Umbilical cord (tissue), 2 donors: ENCODE measurements at places on chromosomes 3 and 15.

DNA sequence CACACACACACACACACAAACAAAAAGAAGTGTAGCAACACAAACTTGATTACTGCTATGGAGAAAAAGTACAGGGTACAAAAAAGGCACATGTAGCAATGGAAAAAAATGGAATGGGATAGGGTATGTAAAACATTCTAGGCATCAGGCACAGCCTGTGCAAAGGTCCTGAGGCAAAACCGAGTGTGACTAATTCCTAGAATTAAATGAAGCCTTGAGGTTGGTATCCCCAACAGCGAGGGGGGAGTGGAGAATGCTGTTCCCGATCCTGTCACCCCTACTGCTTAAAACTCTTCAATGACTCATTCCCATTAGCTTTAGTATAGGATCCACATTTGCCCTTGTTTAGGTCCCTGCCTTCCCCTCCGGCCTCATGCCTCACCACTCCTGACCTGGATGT lies 37.9 kb downstream of the RHCG start:
- no peak for DNase-seq

GRCh38 chr15:35393398-35393797 lies 152.6 kb downstream of the DPH6 start:
- DNase-seq: no peak

DNA sequence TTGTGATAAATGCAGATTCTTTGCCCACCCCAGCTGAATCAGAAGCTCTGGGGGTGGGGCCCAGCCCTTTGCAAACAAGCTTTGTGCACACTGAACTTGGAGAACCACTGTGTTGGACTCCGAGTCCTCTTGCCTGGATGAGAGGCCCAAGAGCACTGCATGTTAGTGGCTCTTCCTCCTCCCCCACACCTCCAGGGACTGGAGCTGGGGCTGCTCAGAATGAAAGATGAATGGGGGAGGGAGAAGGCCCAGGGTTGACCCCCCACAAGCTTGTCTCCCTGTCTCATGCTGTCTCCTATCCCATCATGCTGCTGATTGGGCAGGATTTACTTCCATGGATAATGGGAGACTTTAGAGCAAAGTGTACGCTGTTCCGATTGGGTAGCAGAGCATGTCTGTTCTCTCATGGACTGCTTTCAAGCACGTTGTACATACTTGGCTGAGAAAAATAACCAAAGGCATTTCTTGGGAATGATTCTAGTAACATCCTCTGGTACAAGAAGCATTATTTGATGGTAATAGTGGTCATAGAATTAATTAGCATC lies 99.6 kb downstream of the PGPEP1L start:
- no peak for DNase-seq

DNA sequence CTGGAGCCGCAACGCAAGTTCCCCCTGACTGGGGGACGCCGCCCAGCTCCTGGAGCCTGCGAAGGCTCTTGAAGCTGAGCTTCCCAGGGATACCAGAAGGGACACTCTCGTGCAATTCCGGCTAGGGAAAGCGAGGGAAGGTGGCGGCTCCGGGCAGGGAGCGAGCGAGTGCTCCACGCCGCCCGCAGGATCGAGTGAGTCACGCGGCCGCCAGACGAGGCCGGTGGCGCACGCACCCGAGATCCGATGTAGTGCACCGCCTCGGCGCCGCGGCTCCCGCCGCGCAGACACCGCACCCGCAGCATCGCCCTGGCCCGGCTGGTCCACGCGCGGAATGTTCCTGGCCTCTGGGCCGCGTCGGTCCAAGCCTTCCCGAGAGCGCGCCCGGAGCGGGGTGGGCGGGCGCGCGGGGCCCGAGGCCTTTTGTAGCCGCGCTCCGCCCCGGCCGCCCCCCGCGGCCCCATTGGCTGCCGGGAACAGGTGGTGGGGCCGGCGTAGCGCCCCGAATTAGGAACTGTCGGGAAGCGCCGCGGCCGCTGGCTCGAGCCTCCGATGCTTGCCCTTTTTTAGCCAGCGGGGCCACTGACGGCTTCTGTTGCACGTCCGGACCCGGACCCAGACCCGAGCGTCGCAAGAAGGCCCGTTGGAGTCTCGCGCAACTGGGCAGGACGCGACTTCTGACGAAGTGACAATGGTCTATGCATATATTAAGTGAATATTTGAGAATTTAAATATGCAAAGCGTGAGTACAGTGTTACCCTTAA lies at the start of gene GATM:
GATM (minus strand) TSS at position 396 of the 764 bp plus-strand sequence; CDS start at position 305, 91 bp downstream.
- peak; percentile 86 for DNase-seq

- DNase-seq: no peak
Measured at GRCh38 chr15:57607570-57608000, 15.9 kb downstream of the MYZAP start.

DNA sequence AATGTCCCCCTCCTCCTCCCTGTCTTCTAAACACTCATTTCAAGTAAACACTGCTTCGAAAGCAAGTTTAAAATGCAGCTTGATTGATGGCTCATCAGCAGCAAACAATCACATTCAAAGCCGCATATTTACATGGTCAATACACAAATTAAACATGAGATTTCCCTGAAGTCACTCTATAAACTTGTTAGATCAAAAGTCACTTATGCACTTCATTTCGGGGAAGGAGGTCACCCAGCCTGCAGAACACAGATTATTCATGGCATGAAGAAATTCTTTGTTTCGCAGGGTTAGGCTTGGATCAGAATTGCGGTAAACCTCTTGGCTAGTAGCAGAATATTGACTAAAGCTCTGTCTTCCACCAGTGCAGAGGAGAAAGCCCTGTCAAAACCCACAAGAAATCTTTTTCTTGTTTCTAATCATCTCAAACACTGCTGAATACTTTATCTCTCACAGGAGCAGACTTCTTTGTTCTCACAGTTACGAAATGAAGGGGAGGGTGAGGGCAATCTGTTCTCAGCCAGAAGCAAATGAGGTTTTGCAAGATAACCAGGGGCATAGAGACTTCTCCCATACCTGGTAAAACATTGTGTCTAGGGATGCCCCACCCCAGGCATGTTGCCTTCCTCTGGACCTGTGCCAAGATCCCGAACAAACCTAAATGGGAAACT lies 133.3 kb upstream of the CHL1 start:
- no peak for DNase-seq

DNA sequence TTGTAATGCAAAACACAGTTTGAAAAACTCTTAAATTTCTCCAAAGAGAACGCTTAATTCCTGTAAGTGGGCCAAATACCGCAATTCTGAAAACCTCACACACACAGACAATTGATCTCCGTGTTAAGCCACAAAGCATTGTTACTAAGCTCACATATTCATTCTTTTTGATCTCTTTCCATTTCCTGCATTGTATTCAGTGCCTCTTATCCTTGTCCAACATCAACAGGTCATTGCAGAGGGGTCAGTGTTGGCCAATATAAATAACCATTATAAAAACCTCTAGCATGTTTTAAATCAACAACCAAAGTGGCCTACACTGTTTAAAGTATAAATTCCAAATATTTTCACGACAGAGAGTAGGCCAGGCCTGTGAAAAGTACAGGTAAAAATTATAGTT lies 171.1 kb downstream of the PDZRN3 start:
- DNase-seq: no peak

DNA sequence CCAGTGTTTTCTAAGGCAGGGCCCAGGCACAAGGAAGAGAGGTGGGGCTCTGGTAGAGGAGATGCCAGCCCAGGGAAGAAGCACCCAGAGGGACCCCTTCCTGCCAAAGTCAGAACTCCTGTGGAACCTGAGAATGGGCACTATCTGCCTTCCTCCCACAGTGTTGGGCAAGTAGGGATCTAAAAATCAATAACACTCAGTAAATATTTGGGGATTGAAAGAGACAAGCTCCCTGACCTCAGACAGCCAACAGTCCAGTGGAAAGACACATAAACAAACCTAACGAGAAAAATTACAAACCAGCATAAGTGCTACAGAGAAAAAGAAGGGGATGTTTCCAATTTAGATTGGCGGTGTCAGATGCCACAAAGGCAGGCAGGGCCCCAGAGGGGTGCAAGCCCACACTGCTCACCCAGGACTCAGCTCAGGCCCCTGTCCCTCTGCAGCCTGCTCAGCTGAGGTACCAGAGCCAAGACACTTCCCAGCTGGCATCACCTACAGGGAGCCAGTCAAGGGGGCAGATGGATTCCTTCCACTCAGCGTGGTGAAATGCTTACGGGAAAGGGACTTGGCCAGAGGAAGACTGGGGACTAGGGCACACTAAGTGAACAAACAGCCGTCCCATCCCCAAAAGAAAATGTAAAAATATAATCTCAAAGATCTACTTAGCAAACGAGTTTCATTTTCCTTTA lies 15.9 kb downstream of the ADCY5 start:
- DNase-seq: no peak

DNA sequence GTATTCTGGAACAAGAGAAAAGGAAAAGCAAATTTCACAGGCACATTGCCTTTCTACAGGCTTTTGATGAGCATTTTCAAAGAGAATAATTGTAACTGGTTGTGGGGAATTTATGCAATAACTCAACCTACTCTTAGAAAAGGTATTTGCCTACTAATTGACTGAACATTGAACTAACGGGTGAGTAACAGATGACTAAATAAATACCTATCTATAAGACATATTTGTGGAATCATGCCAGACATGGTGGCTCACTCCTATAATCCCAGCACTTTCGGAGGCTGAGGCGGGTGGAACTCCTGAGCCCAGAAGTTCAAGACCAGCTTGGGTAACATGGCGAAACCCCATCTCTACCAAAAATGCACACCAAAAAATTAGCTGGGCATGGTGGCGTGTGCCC lies 367.7 kb downstream of the CGGBP1 start:
- no peak for DNase-seq

- DNase-seq: no peak
Measured at GRCh38 chr3:149003653-149004305, 12.4 kb downstream of the GYG1 start.

GRCh38 chr3:195762611-195763010 lies 41.8 kb downstream of the MUC20 start:
- DNase-seq: no peak

DNA sequence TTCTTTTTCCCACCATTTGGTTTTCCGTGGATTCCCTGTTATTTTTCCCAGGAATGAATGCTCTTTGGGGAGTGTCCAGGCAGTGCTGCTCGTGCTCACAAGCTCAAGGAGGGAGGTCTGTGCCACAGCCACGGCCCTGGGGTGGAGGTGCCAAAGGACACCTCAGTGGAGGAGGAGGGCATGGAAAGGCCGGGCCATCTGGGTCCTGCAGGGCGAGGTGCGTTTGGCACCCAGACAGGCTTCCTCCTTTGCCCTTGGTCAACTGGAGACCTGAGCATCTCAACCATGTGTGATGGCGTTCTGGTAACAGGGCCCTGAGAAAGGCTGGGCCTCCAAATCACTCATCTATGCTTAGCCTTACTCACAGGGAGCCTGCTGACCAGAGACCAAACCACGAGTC lies 25.4 kb downstream of the KY start:
- no peak for DNase-seq
